ENCODE measurements at places on chromosomes 11 and 22. TPM values are rescaled to one million over a fixed set of nuclear protein-coding genes. Genes with fewer than 3 reads are reported as not detected.

GRCh38 chr11:27228232-27228905, 134.6 kb downstream of the CCDC34 start:
- no peak for DNase-seq
- no peaks in the 10 kb centered on the region for H3K27me3 ChIP-seq
- H3K36me3 ChIP-seq, result no peaks in the 10 kb centered on the region
- H3K4me3 ChIP-seq, result no peak overlapping the region
- H3K4me1 ChIP-seq, result peaks cover 6% of the 10 kb centered on the region

KRTAP5-10 gene
- total RNA-seq, result not detected

- H3K4me1 ChIP-seq, result no peaks in the 10 kb centered on the region
- DNase-seq, result no peak
- H3K27me3 ChIP-seq, result peaks cover 11% of the 10 kb centered on the region
- no peaks in the 10 kb centered on the region for H3K36me3 ChIP-seq
- H3K4me3 ChIP-seq, result no peak overlapping the region
These were observed 137.2 kb upstream of the OPCML start for GRCh38 chr11:133669371-133670053.

DNA sequence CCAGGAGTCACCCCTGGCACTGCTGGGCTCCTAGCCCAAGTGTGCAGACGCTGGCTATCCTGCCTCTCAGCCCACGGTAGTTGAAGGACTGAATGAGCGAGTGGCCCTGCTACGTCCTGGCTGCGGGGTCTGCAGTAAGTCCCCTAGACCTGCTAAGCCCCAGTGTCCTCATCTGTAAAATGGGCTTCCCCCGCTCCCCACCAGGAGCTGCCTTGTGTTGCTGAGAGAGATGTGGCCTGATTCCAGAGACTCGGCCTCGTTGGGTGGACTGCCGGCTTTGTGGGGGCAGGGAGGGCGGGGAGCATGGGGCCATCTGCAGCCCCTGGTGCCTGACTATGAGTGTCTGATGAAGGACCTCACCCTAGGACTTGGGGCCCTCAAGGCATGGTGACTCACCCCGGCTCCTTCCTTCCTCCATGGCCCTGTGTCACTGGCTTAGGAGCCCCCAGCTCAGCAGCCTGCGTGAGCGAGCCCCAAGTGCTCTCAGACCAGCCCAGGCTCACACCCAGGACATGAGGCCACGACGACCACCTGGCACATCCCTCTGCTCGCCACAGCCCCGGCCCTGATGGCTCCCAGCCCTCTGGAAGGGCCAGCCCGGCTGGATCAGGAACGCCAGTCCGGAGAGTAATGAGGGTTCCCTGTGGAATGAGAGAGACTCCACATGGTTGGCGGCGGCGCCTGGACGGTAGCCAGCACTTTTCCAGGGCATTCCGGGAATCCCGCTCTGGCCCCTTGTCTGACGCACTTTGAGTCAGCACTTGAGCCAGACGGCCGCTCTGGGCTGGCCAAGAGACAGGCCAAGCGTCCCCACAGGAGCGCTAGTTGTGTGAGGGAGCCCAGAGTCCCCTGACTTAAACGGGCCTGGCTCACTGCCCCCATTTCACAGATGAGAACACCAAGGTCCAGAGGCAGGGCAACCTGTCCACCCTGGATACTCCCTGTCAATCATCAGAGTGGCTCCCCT, 50.5 kb upstream of the SHISAL1 start:
- peaks cover 70% of the 10 kb centered on the region for H3K4me1 ChIP-seq
- no peaks in the 10 kb centered on the region for H3K36me3 ChIP-seq
- peak overlapping the region; percentile 10 for H3K4me3 ChIP-seq

OLFML1 gene
- 7.3 TPM for total RNA-seq

DNA sequence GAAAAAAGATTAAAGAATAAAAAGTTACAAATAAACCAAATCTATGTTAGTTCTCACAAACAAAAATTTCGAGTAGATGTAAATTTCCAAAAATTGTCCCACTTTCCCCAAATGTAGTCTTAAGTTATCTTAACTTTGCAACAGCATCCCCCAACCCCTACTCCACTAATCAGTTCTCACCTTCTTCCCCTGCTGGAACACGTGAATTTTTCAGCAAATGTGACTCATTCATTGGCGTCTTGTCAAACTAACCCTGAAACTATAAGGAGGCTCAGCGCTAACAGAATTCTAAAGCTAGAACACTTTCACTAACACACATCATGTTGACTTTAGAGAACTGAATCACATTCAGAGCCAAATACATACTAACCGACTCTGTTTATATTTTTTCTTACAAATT, 46.1 kb downstream of the PHF21A start:
- peaks cover 24% of the 10 kb centered on the region for H3K4me1 ChIP-seq
- H3K4me3 ChIP-seq, result no peak overlapping the region
- no peak overlapping the region for H3K27ac ChIP-seq

DNA sequence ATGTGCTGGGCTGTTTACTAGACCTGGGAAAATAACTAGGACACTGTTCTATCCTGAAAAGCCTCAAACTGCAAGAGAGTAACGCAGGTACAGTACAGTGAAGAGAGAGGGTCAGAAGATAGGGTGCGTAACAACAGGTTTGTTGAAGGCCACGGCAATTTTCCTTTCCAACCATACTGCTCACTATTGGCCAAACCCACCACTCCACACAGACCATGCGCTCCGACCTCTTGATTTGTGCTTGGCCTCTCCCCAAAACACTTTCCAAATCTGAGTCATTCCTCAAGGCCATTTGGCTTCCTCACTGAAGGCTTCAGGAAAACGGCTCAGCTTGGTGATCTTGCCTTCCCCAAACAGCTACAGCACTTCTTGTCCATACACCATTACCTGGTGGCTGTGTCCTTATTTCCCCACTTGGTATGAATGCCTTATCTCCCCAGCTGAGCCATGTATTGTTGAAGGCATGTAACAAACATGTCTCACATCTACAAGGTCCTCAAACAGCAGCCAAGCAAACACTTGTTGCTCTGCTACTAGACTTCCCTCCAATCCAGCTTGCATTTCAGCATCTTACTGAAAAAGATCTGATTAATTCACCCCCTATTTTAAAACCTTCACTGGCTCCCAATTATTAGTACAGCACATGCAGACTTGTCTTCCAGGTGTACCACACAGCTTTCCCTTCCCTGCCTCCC, 40.9 kb downstream of the TCF20 start:
- H3K36me3 ChIP-seq, result no peaks in the 10 kb centered on the region
- no peak overlapping the region for H3K27ac ChIP-seq
- DNase-seq, result no peak
- no peak overlapping the region for H3K4me3 ChIP-seq
- H3K27me3 ChIP-seq, result no peaks in the 10 kb centered on the region

- H3K4me1 ChIP-seq, result peaks cover 35% of the 10 kb centered on the region
- no peak within 1 kb of the TSS for H3K27ac ChIP-seq
- DNase-seq, result no peak
- no peak within 1 kb of the TSS for H3K4me3 ChIP-seq
- peaks cover 100% of the 10 kb centered on the region for H3K27me3 ChIP-seq
- no peaks in the 10 kb centered on the region for H3K36me3 ChIP-seq
These were observed at the start of gene DBX1 for GRCh38 chr11:20160425-20161229. TSS of gene DBX1 (minus strand) at chr11:20160475. CDS start at chr11:20160324, 151 bp downstream.

Measured in left ventricle myocardium inferior (tissue), 1 donor.